ENCODE measurements at places on chromosomes 5 and 9.

DNA sequence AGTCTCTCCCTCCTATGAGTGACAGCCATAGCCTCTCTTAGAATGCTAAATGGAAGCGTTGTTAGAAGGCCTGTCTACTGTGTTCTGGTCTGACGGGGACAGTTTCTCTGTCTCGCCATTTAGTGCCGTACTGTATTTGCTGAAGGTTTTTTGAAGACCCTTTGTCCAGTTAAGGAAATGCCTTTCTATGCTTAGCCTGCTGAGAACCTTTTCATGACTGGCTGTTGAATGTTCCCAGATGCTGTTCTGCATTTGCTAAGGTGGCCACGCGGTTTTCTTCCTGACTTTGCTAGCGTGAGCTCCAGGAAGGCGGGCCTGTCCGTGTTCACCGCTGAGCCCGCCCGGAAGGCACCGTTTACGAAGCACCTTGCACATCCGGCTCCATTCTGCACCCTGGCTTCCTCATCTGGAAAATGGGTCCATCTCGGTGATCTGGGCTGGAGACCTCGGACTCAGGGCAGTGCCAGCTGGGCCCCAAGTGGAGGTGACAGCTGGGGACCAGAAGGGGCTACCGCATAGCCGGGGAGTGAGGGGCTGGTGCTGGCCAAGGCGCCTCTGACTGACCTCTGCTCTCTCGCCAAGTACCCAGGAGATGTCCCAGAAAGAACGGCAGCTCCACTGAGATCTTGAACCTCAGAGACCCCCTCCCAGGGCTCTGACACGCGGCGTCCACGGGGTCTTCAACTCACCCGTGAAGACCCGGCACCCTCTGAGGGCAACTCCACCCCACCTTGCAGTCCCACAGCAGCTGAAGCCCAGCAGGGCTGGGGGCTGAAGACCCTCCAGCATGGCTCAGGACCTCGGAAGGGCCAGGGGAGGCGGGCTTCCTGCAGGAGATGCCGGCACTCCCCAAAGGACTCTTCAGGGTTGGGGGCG lies 52.5 kb upstream of the NKD2 start:
- DNase-seq = no peak

- DNase-seq = no peak
Observed at GRCh38 chr5:45694971-45695803, 993 bp downstream of the HCN1 start.

- DNase-seq = no peak
Observed at GRCh38 chr5:53359916-53360517, 120.4 kb upstream of the FST start.

- DNase-seq = no peak
Observed at GRCh38 chr9:118455788-118456187, 751.6 kb downstream of the TLR4 start.

DNA sequence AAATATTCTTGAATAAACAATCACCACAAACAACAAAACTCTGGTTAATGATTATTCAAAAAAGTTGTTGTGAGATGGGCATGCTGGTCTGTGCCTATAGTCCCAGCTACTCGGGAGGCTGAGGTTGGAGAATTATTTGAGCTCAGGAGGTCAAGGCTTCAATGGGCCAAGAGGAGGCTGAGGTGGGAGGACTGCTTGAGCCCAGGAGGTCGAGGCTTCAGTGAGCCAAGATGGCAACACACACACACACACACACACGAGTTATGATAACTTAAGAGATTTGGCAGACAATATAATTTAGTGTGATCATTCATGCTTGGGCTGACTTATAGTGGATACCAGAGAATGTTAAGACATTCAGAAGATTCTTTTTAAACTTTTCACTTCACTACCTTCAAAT lies 14.9 kb downstream of the LYSMD3 start:
- no peak for DNase-seq
